SK-MEL-5 (cell line): ENCODE measurements at places on chromosomes 12 and 14.

DNA sequence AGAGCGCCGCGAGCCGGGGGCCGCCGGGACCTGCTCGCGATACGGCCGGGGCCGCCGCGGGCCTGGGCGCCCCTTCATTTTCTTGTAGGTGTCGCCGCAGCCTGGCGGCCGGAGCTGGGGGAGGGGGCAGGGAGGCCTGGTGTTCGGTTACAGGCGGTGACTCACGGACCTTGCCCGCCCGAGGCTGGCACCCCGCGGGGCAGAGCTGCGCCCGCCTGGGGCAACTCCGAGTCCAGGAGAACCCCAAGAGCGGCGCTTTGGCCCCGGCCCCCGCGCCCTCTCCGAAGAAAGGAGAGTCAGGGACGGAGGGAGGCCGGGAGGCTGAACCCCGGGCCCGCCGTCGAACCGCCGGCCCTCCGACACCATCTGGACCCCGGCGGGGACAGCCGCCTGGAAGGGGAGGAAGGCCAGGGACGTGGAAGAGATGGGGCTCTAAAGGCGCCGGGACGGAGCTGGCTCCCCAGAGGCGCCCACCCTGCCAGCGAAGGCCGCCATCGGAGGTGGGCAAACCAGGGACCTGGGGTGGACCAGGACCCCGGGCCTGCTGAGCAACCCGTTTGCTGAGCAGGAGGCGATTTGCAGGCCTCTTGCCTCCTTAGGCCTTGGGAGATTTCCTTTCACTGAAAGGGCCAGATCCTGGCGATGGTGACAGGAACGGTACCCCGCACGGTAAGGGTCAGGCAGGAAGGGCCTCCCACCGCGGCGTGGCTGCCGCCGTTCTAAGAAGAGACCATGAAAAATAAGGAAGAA, 843 bp upstream of the NUAK1 start:
- DNase-seq: peak; percentile 14

DNA sequence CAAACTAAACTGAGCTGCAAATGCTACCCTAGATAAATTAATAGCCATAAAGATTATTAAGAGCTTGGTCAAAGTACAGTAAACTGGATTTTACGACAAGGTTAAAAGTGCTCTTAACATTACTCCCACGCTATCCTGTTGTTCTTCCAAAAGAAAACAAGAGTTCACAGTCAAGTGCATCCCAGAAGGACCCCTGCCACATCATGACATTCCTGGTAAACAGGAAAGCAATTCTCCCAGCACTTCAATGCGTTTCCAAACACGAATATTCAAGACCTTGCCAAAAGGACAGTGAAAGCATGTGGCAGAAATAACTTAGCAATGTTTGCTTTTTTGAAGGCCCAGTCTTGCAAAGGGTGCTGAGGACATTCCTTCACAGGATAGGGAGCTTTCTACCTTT, 11.2 kb downstream of the SPRING1 start:
- DNase-seq: no peak

DNA sequence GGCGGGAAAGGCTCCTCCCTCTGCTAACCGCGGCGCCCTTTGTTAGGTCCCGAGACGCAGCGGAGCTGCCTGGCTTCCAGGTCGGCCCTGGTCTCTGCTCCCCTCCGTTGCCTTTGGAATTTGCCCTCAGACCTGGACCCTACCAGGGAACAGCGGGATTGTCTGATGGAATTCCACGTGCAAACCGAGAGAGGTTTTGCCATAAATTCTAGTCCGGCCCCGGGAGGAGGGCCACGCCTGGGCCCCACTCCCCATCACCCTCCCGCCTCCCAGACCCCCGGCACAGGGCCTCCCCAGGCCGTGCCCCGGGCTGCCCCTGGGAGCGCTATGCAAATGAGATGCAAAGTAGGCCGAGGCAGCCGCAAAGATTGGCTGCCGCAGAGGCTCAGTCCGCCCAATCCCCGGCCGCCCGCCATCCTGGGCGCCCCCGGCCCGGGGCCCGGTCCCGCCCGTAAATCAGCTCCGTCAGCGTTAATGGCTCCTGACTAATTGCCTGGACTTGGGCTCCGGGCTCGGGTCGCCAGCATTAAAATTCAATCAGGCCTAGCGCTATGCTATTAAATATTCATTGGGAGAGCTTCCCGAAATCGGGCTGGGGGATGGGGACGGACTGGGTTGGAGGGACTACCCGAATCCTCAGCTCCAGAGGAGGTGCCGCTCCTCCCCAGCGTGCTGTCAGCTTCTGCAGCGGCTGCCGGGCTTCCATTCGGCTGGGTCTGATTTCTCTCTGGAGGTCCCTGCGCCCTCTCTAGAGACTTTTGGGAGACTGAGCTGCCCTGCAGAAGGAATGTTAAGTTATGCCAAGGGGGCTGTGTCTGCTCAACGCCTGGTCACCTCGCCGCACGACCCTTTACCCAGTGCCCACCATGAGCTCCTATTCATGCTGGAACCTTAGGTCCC, 15.7 kb upstream of the FIGNL2 start:
- DNase-seq: no peak

GRCh38 chr12:51004504-51004903, 21.7 kb downstream of the SLC11A2 start:
- DNase-seq: peak; percentile 34

DNA sequence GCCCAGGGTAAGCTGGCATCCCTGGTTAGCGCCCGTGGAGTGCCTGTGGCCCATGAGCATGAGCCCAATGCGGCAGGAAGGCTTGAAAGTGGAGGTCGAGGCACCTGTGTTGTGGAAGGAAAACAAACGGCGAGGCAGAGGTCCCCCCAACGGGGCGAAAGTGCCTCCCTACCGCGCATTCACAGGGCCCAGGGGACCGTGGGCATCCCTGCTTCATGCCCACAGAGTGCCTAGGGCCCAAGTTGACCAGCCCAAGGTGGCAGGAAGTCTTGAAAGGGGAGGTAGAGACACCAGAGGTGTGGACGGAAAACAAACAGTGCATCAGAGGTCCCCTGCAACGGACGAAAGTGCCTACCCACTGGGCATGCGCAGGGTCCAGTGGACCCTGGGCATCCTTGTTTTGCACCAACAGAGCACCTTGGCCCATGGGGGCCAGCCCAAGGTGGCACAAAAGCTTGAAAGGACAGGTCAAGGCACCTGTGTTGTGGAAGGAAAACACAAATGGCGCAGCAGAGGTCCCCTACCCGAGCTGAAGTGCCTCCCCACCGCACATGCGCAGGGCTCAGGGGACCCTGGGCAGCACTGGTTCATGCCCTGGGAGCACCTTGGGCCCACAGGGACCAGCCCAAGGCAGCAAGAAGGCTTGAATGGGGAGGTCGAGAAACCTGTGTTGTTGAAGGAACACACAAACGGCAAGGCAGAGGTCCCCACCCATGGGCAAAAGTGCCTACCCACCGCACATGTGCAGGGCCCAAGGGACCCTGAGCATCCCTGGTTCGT, 377.5 kb downstream of the ALG10 start:
- no peak for DNase-seq

- DNase-seq: no peak
Observed at GRCh38 chr14:88904864-88905263, 80.4 kb downstream of the TTC8 start.

- DNase-seq: no peak
Observed at GRCh38 chr12:23952071-23952470, 2.6 kb upstream of the SOX5 start.

- no peak for DNase-seq
Observed at GRCh38 chr12:89468017-89468416, 56.6 kb downstream of the GALNT4 start.

DNA sequence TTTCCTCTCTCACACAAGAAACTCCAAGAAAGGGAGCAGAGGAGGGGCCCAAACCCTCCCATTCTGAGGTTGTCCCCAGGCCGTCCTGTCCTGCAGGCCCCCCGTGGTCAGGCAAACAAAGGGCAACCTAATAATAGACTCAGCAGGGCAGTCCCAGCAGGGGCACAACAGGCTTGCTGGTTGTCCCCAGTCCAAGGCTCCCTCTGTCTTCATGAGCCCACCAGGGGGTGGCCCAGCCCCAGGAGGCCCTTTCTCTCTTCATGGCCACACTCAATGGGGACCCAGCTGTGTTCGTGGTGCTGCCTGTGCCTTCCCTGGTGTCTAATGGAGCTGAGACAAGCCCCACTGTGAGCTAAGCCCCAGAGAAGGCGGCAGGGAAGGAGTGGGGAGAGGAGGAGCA, 359.9 kb downstream of the ADGRD1 start:
- DNase-seq: no peak

GRCh38 chr12:108191938-108192337, 62.9 kb downstream of the WSCD2 start:
- no peak for DNase-seq

- DNase-seq: no peak
Observed at GRCh38 chr12:11461433-11461832, 66.1 kb upstream of the PRB2 start.

- DNase-seq: peak; percentile 7
Observed at GRCh38 chr12:79119796-79120195, 255.2 kb downstream of the SYT1 start.

GRCh38 chr14:37172024-37172869, at the start of gene SLC25A21:
Gene SLC25A21 (minus strand): TSS chr14:37172606.
- DNase-seq: peak; percentile 73

DNA sequence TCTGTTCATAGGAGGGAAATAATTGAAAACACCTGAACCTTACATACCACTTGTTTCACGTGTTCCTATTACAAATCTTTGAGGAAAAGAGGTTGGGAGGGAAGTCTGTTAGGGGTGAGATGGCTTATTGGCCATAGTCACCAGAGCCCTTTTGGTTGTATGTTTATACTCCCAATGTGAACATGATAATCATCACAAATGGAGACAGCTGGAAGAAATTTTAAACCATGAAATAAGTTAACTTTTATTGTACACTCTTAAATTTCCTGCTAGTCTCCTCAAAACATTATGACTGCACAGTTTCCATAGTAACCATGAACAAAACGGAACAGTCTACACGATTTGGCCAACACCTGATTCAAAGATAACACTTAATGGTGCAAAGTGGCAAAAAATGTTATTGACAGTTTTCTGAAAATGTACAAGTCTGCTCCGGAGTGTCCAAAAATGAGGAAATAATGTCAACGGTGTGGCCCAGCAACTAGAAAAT, 56.9 kb downstream of the LMNTD1 start:
- DNase-seq: no peak
